ACHN (cell line): ENCODE measurements at places on chromosomes 5 and 9.
A peak's percentile ranks its signal among the peaks of the same experiment; 100 is the strongest.

- DNase-seq = no peak
Measured at GRCh38 chr5:117393125-117393524, 818.5 kb upstream of the SEMA6A start.

- no peak for DNase-seq
Measured at GRCh38 chr9:113943112-113944009, 67.3 kb downstream of the ZNF618 start.

- DNase-seq = no peak
Measured at GRCh38 chr9:69871118-69871834, 50.7 kb downstream of the CFAP95 start.

- peak; percentile 69 for DNase-seq
Measured at GRCh38 chr9:100505564-100506159, 32.7 kb downstream of the TMEFF1 start.

- DNase-seq = no peak
Measured at GRCh38 chr9:137242269-137243203, 1.4 kb downstream of the TUBB4B start.

- DNase-seq = no peak
Measured at GRCh38 chr9:34262971-34263370, 66.1 kb downstream of the KIF24 start.

- DNase-seq = no peak
Measured at GRCh38 chr5:106017243-106017857, 1653.4 kb downstream of the EFNA5 start.

DNA sequence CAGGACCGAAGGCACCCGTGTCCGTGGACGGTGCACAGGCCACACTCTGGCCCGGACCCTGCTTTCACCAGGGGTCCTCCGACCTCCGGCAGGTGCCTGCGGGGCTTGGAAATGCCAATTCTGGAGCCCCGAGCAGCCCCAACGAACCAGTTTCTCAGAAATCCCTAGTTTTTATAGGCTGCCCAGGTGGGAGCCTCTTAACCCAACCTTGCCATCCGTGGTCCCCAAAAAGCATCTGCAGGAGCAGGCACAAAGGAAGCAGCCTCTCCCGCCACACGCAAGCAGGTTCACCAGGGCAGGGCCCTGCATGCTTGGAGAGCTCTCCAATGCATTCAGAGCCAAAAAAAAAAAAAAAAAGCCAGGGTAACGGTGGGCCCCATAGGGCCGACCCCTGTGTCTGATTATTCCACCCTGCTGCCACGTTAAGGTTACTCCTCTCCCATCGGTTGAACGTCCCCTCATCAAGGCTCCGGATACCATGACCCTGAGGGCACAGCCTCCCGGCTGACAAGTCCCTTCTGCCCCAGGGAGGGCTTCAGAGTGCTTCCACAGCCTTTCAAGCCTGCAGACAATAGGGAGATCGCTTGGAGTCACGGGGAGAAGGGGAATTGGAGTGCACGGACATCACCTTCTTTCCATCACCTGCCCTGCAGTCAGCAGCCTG, 796 bp upstream of the TPRN start:
- DNase-seq = no peak

GRCh38 chr9:120726484-120726883, 12.2 kb upstream of the MEGF9 start:
- DNase-seq = no peak
